Thoracic aorta (tissue), 2 donors: ENCODE measurements at places on chromosomes 1 and 21.

GRCh38 chr1:162360237-162360873 is 16.3 kb downstream of the SPATA46 start:
- no peak for DNase-seq
- no peak overlapping the region for H3K4me3 ChIP-seq
- H3K4me1 ChIP-seq = no peaks in the 10 kb centered on the region

DNA sequence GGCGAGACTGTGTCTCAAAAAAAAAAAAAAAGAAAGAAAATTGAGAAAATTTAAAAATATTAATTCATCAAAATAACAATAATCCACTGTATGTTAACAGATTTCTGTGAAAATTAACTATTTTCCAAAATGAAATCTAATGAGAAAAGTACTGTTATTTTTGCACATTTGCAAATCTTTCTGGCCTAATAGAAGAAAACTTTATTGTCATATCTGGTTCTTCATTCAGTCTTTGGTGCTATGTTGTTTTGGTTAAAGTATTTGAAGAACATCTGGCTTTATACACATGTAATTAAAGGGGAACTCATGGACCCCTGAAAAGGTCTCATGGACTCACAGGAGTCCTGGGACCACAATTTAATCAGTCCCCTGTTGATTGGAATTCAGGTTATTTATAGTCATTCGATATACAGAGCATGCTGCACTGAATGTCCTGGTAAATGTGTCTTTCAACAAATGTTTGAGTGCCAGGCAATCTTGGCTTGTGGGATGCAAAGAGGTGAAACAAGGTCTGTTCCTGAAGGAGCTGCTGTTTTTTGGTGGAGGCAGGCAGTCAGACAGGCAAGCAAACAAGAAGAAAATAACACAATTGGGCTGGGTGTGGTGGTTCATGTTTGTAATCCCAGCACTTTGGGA is 9.0 kb downstream of the AK4 start:
- no peak for DNase-seq
- H3K27ac ChIP-seq = no peak overlapping the region
- H3K27me3 ChIP-seq = no peaks in the 10 kb centered on the region
- H3K36me3 ChIP-seq = no peaks in the 10 kb centered on the region

DNA sequence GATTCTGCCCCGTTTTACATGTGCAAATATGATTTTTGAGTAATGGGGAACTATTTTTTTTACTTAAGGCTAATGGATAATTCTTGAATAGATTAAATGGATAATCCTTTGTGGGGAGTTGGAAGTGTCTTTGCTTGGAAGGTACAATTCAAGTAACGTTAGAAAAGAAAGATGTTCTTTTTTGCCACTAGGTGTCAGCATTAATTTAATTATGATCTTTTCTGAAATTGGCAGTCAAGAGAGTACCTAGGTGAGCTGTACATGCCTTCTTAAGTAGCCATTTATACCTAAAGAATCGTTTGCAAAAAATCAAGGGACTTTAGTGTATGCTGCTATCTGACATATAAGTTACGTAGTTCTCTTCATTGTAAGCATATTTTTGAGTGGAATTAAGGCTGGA is 2.2 kb downstream of the FBXO28 start:
- H3K36me3 ChIP-seq = no peaks in the 10 kb centered on the region
- peaks cover 23% of the 10 kb centered on the region for H3K4me1 ChIP-seq
- H3K4me3 ChIP-seq = no peak overlapping the region

- H3K27ac ChIP-seq = no peak overlapping the region
- no peaks in the 10 kb centered on the region for H3K4me1 ChIP-seq
- H3K27me3 ChIP-seq = no peaks in the 10 kb centered on the region
- H3K4me3 ChIP-seq = no peak overlapping the region
- DNase-seq = no peak
These were observed 118.9 kb upstream of the SYT6 start for GRCh38 chr1:114272593-114272992.

DNA sequence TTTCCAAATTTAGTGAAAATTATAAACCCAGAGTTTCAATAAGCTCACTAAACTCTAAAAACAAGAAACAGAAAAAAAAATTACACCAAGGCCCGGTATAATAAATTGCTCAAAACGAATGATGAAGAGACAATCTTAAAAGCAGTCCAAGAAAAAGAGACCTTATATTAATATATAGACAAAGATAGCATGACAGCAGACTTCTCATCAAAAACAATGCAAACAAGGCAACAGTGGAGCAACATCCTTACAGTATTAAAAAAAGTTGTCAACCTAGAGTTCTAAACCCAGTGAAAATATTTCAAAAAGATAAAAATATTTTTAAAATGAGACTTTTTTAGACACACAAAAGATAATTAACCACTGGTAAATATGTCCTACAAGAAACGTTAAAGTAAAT is 46.7 kb downstream of the KIFAP3 start:
- no peak overlapping the region for H3K4me3 ChIP-seq
- no peak for DNase-seq
- H3K27me3 ChIP-seq = no peaks in the 10 kb centered on the region
- peaks cover 6% of the 10 kb centered on the region for H3K4me1 ChIP-seq
- H3K36me3 ChIP-seq = no peaks in the 10 kb centered on the region

DNA sequence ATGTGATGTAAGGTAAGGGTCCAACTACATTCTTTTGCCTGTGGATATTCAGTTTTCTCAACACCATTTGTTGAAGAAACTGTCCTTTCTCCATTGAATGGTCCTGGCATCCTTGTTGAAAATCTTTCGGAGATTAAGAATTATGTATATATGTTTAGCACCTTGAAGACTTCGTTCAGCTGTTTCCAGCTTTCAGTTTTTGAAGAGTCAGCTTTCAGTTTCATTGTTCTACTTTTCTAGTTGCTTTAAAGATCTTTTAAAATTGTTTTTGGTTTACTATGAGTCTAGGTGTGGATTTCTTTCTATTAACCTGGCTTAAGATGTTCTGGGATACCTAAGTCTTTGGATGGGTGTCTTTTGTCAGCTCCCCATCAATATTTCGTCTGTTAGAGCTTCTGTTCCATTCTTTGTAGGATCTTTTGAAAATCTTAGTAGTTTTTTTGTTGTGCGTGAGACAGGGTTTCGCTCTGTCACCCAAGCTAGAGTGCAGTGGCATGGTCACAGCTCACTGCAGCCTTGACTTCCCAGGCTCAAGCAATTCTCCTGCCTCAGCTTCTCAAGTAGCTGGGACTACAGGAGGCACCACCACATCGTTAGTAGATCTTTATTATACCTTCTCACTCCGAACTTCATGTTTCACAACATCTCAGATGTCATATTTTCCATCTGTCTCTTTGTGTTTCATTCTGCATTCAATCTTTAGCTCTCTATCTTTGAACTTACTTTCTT is 353.5 kb upstream of the B3GALT2 start:
- no peaks in the 10 kb centered on the region for H3K27me3 ChIP-seq
- H3K4me1 ChIP-seq = no peaks in the 10 kb centered on the region
- H3K36me3 ChIP-seq = no peaks in the 10 kb centered on the region
- no peak overlapping the region for H3K27ac ChIP-seq

GRCh38 chr1:184705271-184705670 is 49.4 kb downstream of the EDEM3 start:
- DNase-seq = no peak
- H3K4me1 ChIP-seq = no peaks in the 10 kb centered on the region
- no peak overlapping the region for H3K27ac ChIP-seq
- H3K27me3 ChIP-seq = no peaks in the 10 kb centered on the region
- H3K4me3 ChIP-seq = no peak overlapping the region

DNA sequence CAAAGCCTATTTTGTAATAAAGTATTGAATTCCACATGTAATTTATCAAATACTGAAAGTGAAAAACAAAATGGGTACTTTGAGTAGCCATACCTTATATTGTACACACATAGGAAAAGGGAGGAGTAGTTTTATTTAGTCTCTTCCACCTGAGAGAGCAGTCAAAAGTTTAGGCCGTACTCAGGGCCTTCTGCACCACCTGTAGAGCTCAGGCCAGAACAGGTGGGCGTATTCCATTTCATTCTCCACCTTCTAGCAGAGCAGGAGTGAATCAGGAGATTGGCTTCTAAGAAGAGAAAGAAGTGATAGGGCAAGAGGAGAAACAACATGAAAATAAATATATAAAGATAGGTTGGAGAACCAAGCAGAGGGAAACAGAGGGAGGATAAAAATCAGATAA is 44.0 kb downstream of the TRAF5 start:
- peak overlapping the region; percentile 44 for H3K27ac ChIP-seq
- peaks cover 29% of the 10 kb centered on the region for H3K36me3 ChIP-seq
- no peak for DNase-seq
- H3K4me1 ChIP-seq = no peaks in the 10 kb centered on the region

DNA sequence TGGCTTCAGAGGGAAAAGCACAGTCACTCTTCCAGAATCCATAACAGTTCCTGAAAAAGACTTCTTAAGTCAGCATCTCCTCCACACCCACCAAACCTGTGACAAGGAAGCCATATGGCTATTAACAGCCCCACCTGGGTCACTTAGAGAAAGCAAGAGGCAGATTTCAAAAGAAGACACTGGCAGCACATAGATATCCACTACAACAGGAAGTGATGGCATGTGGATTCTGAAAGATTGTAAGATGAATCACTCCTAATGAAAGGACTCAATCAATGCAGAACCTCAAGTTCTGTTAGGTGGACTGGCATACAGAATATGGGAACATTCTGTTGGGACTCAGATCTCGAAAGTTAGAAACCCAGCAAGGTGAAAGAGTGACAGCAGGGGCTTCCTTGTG is 365.9 kb downstream of the TGFB2 start:
- H3K4me1 ChIP-seq = no peaks in the 10 kb centered on the region
- H3K27ac ChIP-seq = no peak overlapping the region
- no peak overlapping the region for H3K4me3 ChIP-seq
- H3K36me3 ChIP-seq = no peaks in the 10 kb centered on the region
- no peaks in the 10 kb centered on the region for H3K27me3 ChIP-seq

GRCh38 chr1:117967881-117968280 is 38.3 kb downstream of the WDR3 start:
- no peaks in the 10 kb centered on the region for H3K4me1 ChIP-seq
- no peaks in the 10 kb centered on the region for H3K27me3 ChIP-seq
- H3K4me3 ChIP-seq = no peak overlapping the region
- DNase-seq = no peak
- no peak overlapping the region for H3K27ac ChIP-seq

- no peaks in the 10 kb centered on the region for H3K36me3 ChIP-seq
- no peak overlapping the region for H3K27ac ChIP-seq
- no peaks in the 10 kb centered on the region for H3K27me3 ChIP-seq
- no peak overlapping the region for H3K4me3 ChIP-seq
- no peaks in the 10 kb centered on the region for H3K4me1 ChIP-seq
These were observed 241.0 kb downstream of the GPATCH2 start for GRCh38 chr1:217389895-217390294.

DNA sequence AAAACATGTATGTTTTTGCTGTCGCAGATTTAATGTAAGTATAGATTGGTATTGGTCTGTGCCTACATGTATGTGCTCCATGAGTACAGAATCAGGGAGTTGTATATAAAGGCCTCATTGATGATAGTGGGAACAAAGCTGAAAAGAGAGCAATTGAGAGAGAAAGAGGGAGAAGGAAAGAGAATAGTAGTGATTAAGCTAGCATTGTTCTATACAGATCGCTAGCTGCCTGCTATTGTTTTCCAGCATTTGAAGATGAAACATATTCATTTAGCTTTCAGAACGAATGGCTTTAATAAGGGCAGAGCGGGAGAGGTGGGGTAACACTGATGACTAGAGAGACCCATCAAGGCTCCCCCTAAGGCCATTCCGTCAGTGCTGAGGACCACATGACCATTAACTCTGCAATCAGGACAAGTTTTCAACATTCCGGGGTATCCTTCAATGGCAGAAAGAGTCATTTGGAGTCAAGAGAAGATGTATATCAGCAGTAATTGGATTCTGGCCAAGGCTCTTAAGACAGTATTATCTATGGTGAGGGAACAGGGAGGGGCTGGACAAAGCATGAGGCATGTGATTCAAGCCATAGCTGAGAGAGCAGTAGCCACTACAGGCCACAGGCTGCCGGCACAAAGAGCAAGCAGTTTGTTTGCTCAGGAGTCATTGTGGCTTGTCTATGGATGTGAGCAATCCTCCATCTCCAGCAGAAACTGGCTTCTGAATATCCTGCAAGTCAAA is 176.5 kb downstream of the PBX1 start:
- H3K4me1 ChIP-seq = no peaks in the 10 kb centered on the region
- no peaks in the 10 kb centered on the region for H3K36me3 ChIP-seq
- no peak for DNase-seq
- H3K27me3 ChIP-seq = no peaks in the 10 kb centered on the region

DNA sequence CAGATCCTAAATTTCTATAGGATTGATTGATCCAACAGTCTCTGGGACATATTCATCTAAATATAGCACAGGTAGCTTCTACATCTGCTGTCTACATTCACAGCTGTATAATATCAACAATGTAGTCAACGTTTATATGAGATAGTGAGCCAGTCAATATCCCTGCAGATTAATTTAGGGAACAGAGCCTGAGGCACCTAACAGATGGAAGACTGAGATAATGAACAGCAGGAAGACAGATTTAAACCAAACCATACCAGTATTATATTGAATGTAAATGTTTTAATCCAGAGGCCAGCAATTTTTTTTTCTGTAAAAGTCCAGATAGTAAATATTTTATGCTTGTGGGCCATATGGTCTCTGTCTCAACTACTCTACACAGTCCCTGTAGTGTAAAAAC is 2072.4 kb downstream of the MRPL39 start:
- H3K27ac ChIP-seq = no peak overlapping the region
- H3K4me1 ChIP-seq = no peaks in the 10 kb centered on the region
- H3K4me3 ChIP-seq = no peak overlapping the region

- H3K4me3 ChIP-seq = no peak overlapping the region
- H3K27me3 ChIP-seq = no peaks in the 10 kb centered on the region
- no peak for DNase-seq
- no peaks in the 10 kb centered on the region for H3K4me1 ChIP-seq
These were observed 510.7 kb downstream of the RWDD3 start for GRCh38 chr1:95744731-95745130.

DNA sequence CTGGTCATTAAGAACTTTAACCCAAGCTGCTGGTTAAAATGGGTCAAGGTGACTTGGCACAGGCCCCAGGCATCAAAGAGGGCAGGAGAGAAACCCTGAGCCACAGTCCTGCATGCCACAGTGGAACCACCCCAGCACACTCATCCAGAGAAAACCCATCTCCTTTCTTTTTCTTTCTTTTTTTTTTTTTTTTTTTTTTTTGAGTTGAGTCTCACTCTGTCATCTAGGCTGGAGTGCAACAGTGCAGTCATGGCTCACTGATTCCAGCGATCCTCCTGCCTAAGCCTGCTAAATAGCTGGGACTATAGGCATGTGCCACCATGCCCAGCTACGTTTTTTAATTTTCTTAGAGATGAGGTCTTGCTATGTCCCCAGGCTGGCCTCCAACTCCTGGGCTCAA is 109.2 kb upstream of the RAB4A start:
- no peaks in the 10 kb centered on the region for H3K27me3 ChIP-seq
- no peak overlapping the region for H3K4me3 ChIP-seq
- no peak overlapping the region for H3K27ac ChIP-seq
- H3K36me3 ChIP-seq = no peaks in the 10 kb centered on the region
